ENCODE measurements at places on chromosomes 2 and 18. TPM values are rescaled to one million over a fixed set of nuclear protein-coding genes. Genes with fewer than 3 reads are reported as not detected.

Gene NCK2
- 66.3 TPM for total RNA-seq

Gene ASB18
- total RNA-seq = not detected

Gene ABCG5
- not detected for total RNA-seq

Gene DTNA
- total RNA-seq = 0.48 TPM

Gene REG1B
- total RNA-seq = not detected

Gene ATL2
- total RNA-seq = 51.2 TPM

Gene EPB41L3
- 0.63 TPM for total RNA-seq

Gene PLCL1
- total RNA-seq = not detected

Gene CCDC138
- total RNA-seq = 9.0 TPM

Gene ERMN
- total RNA-seq = not detected

Gene REEP1
- total RNA-seq = 0.14 TPM

Gene CFAP221
- total RNA-seq = not detected

Gene SEMA4F
- 12.1 TPM for total RNA-seq

Gene STARD6
- 0.14 TPM for total RNA-seq

Gene TUBA3E
- not detected for total RNA-seq

Gene SRD5A2
- not detected for total RNA-seq

Gene ATG16L1
- 25.8 TPM for total RNA-seq

Gene ERBB4
- not detected for total RNA-seq

Gene FOXI3
- total RNA-seq = 0.04 TPM

Gene CGREF1
- 0.49 TPM for total RNA-seq

Gene RAPH1
- 12.3 TPM for total RNA-seq

Gene ALPI
- not detected for total RNA-seq

Gene ABCG8
- total RNA-seq = not detected

Gene NEU2
- total RNA-seq = not detected

Gene RAD51AP2
- 0.10 TPM for total RNA-seq

Gene TUBB8B
- 0.67 TPM for total RNA-seq

Gene FAM228A
- total RNA-seq = 0.71 TPM

Gene PCARE
- total RNA-seq = not detected

Gene TNS1
- 1.8 TPM for total RNA-seq

Gene TMEM169
- 0.11 TPM for total RNA-seq

Gene DHRS9
- total RNA-seq = not detected

Gene CPS1
- total RNA-seq = 19.2 TPM

Gene SP140
- 1.1 TPM for total RNA-seq

Gene NAT8
- not detected for total RNA-seq

Gene PTGR3
- 14.4 TPM for total RNA-seq

Gene PROKR1
- total RNA-seq = not detected

Gene SERPINB2
- 205 TPM for total RNA-seq

Gene TGFA
- total RNA-seq = 87.7 TPM

All from foreskin keratinocyte (primary cell).